ENCODE measurements at places on chromosomes 3 and 15. TPM values are rescaled to one million over a fixed set of nuclear protein-coding genes. Genes with fewer than 3 reads are reported as not detected.

Gene GOLGA6L9
- not detected for polyA plus RNA-seq

Gene SH3GL3
- not detected for polyA plus RNA-seq

Gene VPS18
- 21.4 TPM for polyA plus RNA-seq

Gene GPR62
- polyA plus RNA-seq: not detected

Gene OR5AC2
- polyA plus RNA-seq: not detected

Gene EOGT
- 2.3 TPM for polyA plus RNA-seq

Gene CIDEC
- polyA plus RNA-seq: not detected

Gene PATL2
- polyA plus RNA-seq: 28.6 TPM

Gene CDHR4
- not detected for polyA plus RNA-seq

Gene CLEC3B
- not detected for polyA plus RNA-seq

Gene SCAANT1
- not detected for polyA plus RNA-seq

Gene VIPR1
- 0.69 TPM for polyA plus RNA-seq

Gene PML
- polyA plus RNA-seq: 19.4 TPM

Gene LMOD3
- 0.09 TPM for polyA plus RNA-seq

Gene CHRD
- polyA plus RNA-seq: not detected

Gene ADAMTS17
- polyA plus RNA-seq: not detected

Gene GOLGA8J
- not detected for polyA plus RNA-seq

Gene CKMT1A
- polyA plus RNA-seq: not detected

Gene SNTN
- polyA plus RNA-seq: not detected

Gene CRYGS
- not detected for polyA plus RNA-seq

Gene LIPH
- not detected for polyA plus RNA-seq
